ENCODE measurements at places on chromosomes 2 and 18.
A peak's percentile ranks its signal among the peaks of the same experiment; 100 is the strongest.

DNA sequence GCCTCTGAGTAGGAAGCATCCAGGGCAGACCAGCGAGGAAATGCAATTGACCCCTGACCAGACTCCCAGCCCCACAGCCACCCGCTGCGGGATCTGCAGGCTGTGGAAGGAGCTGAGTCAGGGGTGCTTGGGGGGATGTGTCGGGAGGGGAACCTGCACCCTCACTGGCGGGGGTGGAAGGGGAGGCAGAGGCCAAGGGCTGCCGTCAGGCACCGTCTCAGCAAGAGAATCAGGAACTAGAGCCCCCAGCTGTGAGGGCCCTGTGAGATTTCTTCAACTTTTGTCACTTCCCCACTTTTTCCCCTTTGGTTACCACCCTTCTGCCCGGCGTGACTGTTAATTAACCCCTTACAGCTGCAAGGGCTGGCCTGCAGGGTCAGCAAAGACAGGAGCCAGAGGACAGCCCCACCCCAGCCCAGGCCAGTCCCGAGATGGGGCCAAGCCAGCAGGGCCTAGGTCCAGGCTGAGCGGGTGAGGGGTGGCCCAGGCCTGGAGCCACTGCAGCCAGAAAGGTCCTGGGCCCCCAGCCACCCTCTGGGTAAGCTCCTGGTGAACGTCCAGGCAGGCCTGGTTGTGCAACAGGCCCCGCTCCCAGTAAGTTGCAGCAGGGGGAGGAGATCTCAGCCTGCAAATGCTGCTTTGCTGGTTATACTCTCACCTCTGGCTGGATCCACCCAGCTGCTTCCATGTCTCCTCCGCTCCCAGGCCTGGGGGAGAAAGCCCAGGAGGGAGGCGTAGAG lies 147.0 kb upstream of the ID2 start:
- no peak for DNase-seq

DNA sequence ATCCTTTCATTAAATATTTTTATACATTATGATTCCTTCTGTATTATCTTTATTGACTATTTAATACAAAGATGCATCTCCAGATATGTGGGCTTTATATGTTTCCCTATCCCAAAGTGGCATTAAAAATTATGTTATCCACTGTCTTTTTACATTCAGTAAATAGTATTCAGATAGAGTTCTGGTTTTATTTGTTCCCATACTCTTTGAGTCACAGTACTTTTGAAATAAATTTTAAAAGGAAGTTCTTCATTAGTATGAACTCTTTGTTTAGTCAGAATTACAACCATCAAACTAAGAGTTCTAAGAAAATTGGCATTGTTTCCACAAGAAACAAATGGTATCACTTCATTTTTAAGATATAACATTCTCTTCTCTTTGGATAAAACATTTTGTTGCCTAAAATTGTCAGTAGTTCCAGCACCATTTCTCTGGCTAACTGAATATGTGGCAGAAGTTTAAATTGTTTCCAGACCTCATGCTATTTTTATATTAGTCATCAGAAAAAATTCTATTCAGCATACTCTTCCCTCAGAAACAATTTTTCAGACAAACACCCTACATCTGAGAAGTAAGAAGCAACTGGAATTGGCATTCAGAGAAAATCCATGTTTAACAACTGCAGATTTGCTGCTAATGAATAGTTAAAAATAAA lies 88.5 kb upstream of the COL5A2 start:
- DNase-seq: peak; percentile 79

DNA sequence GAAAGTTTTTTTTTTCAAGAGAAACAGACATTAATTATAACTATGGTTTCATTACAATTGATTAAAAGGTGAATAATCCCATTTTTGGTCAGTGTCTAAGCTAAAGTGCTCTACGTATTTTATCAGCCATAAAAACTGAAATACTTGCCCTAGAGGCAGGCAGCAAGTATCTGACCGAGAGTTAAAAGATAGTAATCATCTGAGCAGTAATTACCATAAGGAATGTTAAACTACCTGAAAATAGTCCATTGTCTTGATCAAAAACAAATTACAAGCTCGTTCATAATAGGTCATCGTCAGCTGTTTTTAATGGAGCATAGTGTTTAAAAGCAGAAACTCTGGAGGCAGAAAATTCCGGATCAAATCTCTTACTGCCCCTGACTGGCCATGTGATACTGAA lies 105.7 kb upstream of the ZEB2 start:
- no peak for DNase-seq

DNA sequence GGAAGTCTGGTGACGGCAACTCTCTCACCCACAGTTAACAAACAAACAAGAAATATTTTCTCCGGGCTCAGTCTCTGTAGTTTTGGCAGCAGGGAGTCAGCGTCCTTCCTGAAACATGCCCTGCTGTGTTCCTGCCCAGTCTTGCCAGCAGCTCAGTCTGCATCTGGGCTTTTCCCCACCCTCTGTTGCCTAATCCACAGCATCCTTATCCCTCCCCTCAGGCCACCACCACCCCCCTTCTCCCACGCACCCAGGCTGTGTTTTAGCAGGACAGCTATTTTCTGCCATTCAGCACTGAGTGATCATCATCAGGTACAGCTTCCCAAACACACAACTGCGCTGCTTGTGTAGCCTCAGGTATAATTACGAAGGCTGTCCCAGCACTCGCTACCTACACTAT lies 168.2 kb downstream of the DPP10 start:
- no peak for DNase-seq

GRCh38 chr2:225010804-225011203 lies 31.5 kb downstream of the DOCK10 start:
- DNase-seq: peak; percentile 42

- no peak for DNase-seq
Observed at GRCh38 chr2:50922506-50922905, 109.4 kb downstream of the NRXN1 start.

GRCh38 chr2:150620855-150621254 lies 133.4 kb upstream of the RND3 start:
- DNase-seq: no peak

DNA sequence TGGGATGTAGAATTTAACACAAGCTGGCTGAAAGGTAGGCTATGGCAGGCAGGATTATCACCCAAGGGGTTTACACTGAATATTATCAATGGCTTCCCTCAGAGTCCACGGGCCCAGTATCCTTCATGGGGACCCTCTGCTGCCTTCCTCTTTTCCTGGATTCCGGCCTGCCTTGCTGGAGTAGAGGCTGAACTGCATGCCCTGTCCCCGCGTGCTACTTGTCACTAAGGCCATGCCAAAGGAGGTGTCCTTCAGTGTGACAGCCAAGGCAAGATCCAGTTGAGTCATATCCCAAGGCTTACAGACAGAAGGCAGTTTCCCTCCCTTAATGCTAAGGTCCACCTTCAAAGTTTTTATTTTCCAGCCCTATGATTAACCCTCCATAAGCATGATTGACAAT lies 156.3 kb downstream of the CYP26B1 start:
- no peak for DNase-seq

- no peak for DNase-seq
Observed at GRCh38 chr2:179239195-179239594, 25.4 kb downstream of the SESTD1 start.

DNA sequence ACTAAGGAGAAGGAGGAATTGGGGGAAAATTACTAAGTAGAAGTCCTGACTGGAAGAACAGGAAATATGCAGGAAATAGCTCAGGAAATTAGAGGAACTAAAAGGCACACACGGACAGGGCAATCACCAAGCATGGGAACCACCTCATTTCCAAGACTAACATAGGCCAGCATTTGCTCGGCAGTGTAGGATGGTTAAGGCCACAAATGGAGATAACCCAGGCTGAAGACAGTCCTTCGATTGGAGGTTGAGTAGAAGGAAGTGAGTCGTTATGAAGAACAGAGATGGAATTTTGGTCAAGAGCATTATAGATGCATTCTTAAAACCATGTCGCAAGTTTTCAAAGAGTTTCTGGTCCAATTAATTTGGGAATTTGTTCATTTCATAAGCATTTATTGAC lies 401.4 kb downstream of the ALK start:
- peak; percentile 55 for DNase-seq

GRCh38 chr2:44542520-44542919 lies 180.8 kb downstream of the CAMKMT start:
- DNase-seq: no peak

DNA sequence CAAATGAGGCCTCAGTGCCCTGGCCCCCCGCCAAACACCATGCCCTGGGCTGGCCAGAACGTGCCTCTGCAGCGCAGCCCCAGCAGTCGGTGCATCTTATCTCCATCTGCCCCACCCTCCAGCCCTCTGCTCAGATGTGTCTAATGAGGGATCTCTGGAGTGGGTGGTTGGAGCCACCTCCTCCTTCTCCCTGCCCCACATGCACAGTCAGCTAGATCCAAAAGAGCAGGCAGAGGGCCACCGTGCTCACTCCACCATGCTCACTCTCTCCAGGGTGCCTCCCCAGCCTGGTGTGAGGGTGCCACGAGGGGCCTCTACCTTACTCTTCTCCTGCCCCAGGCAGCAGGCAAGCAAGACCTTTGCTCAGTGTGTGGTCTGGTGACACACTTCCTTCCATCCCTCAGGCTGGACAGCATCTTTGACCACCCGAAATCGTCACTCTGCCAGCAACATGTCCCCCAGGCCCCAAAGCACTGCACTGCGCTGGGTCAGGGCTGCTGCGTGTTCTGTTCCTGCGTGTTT lies 266.1 kb upstream of the HDAC4 start:
- DNase-seq: no peak

DNA sequence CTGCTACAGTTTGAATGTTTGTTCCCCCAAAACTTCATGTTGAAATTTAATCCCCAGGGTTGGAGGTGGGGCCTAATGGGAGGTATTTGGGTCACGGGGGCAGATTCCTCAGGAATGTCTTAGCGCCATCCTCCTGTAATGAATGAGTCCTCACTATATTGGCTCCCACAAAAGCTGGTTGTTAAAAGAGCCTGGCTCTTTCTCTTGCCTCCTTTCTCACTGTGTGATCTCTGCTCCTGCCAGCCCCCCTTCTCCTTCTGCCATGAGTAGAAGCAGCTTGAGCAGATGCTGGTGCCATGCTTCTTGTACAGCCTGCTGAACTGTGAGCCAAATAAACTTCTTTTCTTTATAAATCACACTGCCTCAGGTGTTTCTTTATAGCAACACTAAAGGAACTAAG lies 721.0 kb upstream of the PKDCC start:
- DNase-seq: no peak

- DNase-seq: no peak
Observed at GRCh38 chr2:19804639-19805260, 97.0 kb downstream of the TTC32 start.

- DNase-seq: no peak
Observed at GRCh38 chr2:234754126-234754525, 197.7 kb upstream of the SH3BP4 start.

GRCh38 chr18:55095584-55095983 lies 136.3 kb upstream of the CCDC68 start:
- no peak for DNase-seq

GRCh38 chr2:202780514-202781021 lies 91.0 kb downstream of the ICA1L start:
- no peak for DNase-seq

DNA sequence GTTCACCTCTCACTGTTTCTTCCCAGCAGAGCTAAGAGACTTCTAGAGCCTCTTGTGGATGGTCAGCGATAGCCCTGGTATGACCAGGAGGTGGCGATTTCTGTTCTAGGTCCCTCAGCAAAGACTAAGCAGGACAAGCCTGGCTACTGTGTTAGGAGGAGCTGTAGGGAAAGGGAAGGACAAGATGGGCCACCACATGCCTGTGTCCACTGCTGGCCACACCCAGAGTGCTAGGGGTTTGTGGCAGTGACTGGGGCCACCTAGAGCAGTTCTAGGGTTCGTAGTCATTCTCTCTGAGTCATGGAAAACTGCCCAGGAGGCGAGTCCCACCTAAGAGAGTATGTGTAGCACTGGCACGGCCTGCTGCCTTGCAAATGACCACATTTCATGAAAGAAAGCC lies 179.4 kb downstream of the ALPK2 start:
- DNase-seq: no peak

DNA sequence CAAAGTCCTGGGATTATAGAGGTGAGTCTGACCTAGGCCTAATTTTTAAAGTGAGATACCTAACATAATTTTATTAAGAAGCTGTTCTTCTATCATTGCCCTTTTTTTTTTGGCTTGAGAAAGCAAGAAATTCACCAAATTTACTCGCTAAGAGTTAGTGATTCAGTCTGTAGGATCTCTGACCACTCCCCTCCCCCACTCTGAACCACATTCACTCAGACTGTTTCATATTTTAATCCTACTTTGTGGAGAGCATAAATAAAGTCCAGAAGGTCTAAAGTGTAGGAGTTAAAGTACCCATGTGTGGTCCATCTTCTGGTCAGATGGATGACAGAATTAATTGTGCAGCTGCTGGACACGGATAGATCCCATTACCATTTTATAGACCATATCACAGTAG lies 115.8 kb upstream of the MGAT5 start:
- DNase-seq: no peak

DNA sequence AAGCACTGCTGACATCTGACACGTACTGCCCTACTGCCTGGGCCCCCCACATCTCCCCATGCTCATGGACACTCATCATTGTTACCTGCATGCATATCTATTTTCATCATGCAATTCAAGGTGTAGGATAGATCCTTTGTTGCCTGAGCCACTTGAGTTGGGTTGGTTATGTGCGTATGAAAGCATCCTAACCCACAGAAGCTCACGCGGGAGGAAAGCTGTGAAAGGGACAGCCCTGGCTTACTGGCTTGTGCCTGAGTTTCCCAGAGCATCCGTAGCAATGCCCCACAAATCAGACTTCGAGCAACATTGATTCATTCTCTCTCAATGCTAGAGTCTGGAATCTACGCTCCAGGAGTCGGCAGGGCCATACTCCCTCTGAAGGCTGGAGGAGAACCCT lies 285.5 kb downstream of the PHLPP1 start:
- no peak for DNase-seq

- no peak for DNase-seq
Observed at GRCh38 chr2:55601849-55602248, 15.6 kb downstream of the PPP4R3B start.

DNA sequence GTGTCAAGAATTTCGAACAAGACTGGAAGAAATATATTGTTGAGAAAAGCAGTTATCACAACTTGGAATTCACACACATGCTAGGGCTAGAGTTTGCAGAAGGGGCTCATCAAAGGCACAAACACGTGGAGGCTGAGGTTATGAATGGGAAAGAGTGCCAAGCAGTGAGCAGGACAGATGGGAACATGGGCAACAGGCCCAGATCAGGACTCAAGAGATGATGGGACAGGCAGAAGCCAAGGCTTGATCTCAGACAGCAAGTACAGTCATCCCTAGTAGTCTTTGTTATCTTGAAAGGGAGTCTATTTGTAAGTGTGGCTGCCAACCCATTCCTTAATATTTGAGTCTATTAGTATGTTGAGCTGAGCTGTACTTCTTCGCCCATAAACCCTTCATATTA lies 22.2 kb upstream of the EPC2 start:
- DNase-seq: no peak

- no peak for DNase-seq
Observed at GRCh38 chr18:76390452-76391035, 104.5 kb downstream of the ZNF516 start.
